Omental fat pad (tissue), 4 donors: ENCODE measurements at places on chromosomes 6 and 20. TPM values are rescaled to one million over a fixed set of nuclear protein-coding genes. Genes with fewer than 3 reads are reported as not detected.

DNA sequence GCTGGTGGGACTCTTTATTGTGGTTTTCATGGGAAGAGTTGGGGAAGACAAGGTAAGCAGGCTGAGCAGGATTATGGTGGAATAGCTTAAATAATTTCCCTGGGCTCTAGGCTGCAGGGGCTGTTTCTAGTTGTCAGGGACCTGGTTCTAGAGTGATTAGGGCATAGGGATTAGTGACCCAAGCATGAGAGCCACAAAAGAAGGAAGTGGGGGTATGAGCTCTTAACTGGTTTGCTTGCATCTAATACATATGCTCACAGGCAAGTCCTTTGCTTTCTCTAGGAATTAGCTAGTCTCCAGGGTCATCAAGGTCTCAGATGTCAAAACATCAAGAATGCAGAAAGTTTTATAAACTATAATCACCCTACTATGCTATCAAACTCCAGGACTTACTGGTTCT is 67.5 kb upstream of the NRN1 start:
- no peak for DNase-seq

- DNase-seq = no peak
These were observed 558 bp downstream of the LINC00237 start for GRCh38 chr20:21105429-21106170.

The SLC4A11 gene
- 1.1 TPM for total RNA-seq

The EPPIN gene
- not detected for total RNA-seq

GRCh38 chr6:36679043-36679833 is 724 bp downstream of the CDKN1A start:
- DNase-seq = peak; percentile 65

The BLTP3A gene
- 11.7 TPM for total RNA-seq

DNA sequence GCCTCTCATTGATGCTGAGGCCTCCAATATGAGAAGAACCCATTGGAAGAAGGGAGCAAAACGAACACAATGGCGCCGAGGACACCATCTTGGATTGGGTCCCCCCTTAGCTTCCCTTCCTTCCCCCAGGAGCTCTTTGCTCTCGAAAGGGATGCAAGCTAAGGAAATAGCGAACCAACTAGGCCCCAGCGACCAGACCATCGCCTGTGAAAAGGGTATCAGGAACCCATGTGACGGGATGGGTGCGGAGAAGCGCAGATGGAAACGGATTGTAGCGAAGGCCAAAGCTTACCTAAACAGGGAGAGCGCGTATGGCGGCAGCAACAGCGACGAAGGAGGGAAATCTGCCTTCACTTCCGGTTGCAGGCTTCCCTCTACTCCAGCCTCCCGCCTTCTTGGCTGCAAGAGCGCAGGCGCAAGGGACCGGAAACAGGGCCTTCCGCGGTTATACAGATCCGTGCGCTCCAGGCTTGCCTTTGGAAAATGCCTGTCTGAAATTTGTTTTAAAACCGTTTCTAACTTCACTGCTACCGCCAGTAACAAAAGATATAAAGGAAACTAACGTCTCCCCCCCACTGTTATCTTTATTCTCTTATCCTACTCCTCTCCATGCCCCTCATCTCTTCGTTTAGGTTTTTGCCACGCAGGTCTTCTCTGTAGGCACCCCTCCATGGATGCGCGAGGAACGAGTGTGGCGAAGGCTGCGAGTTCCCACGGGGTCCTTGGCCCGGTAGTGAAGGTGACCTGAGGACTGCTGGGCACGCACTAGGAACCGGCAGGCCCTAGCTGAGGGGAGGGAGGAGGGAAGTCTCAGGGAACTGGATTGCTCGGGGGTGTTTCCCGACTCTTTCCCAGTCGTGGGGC is at the start of gene DDX39B:
Gene DDX39B, minus strand, starts transcription at position 346 of the 864 bp plus-strand sequence. CDS start 1,471 bp downstream, outside the sequence.
- peak; percentile 67 for DNase-seq

DNA sequence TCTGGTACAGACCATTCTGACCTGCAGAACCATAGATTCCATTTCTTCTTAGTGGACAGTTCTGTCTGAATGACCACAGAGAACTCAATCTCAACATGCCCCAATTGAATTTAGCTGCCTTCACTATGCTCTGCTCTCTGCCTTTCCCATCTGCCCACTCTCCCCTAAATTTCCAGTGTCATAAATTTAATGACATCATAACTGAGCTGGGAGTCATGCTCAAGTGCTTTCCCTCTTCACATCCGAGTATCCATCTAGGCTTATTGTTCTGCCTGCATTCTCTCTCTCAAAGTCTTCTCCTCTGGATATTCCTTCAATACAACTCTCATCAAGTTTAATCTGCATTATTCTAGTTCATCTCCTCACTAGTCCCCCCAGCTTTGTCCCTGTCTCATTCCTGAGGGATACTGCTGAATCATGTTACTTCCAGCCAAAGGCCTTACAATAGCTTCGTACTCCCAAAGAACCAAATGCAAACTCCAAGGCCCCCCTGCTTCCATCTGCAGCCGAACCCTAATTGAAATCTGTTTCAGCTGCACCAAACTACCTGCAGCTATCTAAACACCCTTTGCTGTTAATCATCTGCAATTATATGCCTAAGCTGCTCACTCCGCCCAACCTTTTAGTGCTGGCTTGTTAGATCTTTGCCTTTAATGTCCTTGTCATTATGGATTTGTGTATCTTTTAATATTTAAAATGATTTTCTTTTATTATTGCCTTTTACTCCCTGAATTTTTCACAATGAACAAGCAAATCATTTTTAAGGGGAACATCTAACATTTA is 46.1 kb downstream of the SLC35B3 start:
- no peak for DNase-seq

DNA sequence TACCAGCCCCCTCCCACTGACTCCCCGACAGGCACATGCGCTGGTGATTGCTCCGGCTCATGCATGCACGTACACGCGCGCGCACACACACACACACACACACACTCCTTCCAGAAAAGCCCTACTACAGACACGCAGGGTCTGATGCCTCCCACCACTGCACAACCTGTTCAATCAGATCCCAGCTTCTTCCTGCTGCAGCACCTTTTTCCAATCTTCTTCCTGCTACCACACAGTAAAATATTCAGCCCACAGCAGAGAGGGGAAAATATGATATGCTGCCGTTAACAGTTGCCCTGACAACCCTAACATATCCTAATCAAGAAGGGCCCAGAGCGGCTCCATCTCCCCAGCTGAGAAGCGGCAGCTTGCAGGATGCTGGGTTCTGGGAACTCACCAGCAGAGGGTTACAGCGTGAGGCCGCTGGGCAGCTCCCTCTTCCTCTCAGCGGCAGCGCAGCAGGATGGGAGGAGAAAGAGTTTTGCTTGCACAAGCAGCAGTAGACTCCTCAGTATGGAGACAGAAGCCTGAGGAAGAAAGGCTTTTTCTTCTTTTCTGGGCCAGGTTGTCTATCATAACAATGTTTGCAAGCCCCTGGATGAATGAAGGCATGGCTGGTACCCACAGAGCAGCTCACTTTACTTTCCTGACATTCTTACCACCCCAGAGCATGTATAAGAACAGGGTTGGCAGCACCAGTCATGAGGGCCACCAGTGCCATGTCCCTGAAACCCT is 23.9 kb downstream of the MAP7 start:
- no peak for DNase-seq

GRCh38 chr20:23517719-23518118 is 26.8 kb downstream of the CST8 start:
- DNase-seq = no peak

DNA sequence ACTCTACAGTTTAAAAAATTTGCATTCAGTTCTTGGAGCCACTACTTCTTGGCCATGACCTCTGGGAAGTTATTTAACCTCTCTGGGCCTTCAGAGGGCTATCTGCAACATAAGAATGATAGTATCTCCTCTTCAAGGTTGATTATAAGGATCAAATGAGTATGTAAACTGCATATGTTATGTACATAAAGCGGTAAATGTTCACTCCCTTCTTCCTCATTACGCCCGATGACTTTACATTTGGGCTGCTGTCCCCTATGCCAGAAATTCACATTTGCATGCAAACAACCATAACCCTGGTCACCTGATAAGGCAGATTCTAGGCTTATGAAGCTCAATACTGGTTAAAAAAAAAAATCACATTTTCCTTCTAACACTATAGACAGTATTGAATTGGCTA is 50.4 kb downstream of the ALDH5A1 start:
- no peak for DNase-seq

The CDYL gene
- 32.2 TPM for total RNA-seq

- DNase-seq = no peak
These were observed 191.5 kb upstream of the BMP2 start for GRCh38 chr20:6575912-6576401.

The ANKRD6 gene
- total RNA-seq = 26.0 TPM

DNA sequence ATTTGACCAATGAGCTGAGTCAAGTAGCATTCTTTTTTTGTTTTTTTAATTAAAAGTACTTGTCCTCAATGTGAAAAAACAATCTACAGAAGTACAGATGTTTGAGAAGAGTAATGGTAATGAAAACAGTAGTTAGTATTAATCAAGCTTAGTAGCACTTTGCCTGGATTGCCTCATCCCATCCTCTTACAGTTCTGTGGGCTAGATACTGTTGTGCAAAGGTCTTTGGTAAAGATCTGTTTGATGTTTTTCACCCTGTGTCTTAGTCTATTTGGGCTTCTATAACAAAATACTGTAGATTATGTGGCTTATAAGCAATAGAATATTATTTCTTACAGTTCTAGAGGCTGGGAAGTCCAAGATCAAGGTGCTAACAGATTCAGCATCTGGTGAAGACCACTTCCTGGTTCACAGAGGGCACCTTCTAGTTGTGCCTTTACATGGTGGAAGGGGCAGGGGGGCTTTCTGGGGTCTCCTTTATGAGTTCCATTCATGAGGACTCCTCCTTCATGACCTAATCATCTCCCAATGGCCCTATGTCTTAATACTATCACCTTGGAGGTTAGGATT is 84.3 kb downstream of the SHLD1 start:
- DNase-seq = no peak

The SEC23B gene
- 37.4 TPM for total RNA-seq

The RPS6KA2 gene
- total RNA-seq = 58.3 TPM

The LY6G6D gene
- total RNA-seq = not detected
